ENCODE measurements at places on chromosomes 3 and 15.

DNA sequence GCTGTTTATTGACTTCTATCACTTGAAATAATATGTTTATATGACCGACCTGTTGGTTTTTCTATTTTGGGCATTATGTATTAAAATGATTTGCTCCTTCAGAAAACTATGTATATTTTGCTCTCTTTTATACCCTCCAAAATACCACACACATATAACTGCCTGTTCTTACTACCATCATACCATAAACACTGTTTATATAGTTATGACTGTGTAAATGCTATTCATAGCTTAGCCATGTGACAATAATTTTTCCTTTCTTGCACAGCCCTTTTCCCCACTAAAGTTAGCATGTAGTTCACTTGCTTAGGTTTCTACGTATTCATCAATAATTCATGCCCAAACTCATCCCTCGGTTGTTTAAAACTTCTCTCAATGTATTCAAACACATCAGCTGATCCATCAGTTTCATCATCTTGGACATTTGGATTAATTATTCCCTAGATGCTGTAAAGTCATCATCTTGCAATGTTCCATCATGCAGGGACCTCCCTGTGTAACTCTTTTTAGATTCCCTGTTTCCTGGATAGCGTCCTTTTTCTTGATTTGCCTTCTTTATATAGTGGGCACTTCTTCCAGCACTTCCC is 8.2 kb upstream of the RYK start:
- DNase-seq, result no peak

DNA sequence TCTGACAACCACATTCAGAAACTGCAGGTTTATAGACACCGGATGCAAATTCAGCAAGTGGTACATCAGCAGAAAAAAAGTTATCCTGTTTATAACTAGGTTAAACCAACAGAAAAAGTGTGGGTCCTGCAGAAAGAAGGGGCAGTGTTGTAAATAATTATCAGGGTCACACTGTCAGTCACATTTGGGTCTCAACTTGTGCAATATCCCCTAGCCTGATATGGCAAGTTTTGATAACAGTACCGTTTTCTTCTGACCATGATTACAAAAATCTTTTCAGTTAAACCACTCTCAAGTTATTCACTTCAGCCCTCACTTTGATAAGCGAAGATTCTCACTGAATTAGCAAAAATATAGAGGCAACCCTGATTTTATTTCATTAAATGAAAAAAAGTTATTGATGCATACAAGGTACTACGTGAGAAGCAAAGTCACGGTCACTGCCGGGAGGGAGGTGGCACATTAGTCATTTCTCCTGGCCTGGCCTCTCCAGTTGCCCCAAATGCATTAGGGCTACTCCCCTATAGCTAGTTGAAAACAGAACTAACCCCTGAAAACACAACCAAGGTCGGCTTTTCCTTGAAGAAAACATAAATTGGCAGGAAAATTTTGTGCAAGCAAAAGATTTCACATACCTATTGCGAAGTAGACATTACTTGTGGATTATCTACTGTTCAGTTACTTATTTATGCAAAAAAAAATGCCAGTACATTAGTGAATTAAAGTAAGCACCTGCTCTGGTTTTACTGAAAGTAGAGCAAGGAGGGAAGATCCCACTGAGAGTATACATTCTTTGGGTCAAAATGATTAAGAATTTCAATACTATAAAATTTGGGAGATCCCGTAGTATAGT is 28.6 kb downstream of the IL5RA start:
- no peak for DNase-seq

- DNase-seq, result no peak
Observed at GRCh38 chr15:60086681-60087429, 82.7 kb downstream of the FOXB1 start.

DNA sequence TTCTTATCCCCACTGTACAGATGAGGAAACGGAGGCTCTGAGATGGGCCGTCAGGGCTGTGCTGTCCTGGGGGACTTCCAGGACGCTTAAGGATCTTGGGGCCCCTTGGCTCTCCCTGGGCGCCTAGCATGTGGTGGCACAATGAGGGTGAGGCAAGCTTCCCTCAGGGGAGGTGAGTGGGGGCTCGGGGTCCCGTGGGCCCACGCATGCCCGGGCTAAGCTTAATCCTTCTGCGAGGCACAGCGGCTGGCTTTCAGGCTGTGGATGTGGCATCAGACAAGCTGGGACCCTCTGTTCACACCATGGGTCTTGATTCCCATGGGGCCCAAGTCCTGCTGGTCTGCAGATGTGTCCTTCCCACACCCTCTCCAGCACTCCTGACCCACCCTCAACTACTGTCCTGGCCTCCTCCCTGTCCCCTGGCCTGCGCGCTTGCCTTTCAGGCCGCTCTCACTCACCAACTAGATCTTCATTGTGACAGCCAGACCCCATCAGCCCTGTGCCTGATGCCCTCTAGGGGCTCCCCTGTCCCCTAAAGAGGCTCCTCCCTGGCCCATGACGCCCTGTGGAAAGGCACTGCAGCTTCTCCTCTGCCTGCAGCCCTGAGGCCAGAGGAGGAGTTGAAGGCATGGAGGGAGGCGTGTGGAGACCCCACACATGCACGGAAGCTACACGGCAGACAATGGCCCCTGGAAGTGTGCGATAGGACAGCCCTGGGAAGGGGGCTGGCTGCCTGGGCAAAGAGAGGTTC is 11.3 kb downstream of the DUSP7 start:
- no peak for DNase-seq

DNA sequence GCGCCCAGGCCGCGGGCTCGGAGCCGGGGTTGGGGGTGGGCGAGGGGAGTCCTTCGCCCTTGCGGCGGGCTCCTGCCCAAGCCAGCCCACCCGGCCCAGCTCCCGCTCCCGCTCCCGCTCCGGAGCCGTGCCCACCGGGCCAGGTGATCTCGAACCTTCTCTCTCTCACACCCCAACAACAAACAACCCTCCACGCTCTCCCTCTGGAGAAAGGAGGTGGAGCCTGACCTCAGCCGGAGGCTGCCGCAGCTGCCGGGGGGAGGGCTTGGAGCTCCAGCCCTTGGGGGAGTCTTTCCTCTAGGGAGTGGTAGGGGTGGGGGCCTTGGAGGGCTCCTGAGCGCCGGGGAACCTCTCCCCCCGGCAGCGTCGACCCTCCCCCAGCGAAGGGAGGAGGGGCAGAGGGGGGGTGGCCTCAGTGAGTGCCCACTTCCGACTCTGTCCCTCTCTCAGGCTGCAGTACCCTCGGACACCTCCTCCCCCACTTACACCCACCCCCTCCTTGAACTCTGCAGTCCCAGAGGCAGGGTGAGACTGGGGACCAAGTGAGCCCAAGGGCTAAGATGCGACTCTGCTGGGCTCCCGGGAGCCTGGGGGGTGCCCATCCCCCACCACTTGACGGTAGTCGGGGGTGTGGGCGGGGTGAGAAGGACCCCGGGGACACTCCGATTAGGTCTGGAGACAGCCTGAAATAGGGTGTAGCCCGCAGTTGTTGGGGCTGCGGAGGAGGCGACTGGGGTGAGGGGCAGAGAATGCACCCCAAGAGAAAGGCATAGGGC is 4.4 kb upstream of the BAHD1 start:
- DNase-seq, result no peak

GRCh38 chr3:42043099-42043813 is 47.9 kb upstream of the TRAK1 start:
- DNase-seq, result no peak

DNA sequence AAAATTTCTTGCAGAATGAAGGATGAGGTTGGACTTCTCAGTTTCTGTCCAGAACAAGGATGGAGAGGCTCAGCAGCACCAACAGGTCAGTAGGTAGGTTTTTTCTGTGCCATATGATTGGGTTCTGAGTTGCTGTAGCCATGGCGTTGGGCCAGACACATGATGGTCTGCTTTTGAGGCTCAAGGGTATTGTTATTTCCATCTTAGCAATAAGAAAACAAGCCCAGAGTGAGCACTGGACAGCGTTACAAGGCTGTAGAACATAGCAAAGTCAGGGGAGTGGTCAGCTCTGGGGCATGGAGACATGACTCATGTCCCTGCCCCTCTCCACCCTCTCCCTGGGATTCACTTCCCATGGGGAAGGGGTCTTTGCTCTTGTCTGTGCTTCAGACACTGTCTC is 137.6 kb upstream of the TOPAZ1 start:
- no peak for DNase-seq

Measured in effector memory CD8-positive, alpha-beta T cell (primary cell).